ENCODE measurements at places on chromosomes 1 and 21.
A peak's percentile ranks its signal among the peaks of the same experiment; 100 is the strongest.

DNA sequence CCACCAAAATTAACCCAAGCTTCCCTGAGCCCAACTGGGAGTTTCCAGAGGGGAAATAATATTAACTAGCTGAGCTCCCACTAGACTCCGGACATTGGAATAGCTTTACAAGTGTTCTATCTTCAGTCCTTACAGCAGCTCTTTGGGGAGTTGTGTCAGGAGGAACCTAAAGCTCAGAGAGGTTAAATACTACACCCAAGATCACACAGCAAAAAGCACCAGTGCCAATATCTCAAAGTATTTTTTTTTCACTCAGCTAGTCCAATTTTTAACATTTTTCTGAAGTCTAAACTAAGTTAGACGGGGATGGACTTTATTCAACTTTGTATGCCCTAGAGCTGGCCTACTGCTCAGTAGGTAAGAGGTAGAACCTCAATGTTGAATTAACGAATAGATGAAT, 82.5 kb downstream of the ATP1A1 start:
- DNase-seq, result no peak

GRCh38 chr1:40856656-40857302, 5.4 kb downstream of the CITED4 start:
- DNase-seq, result no peak

GRCh38 chr1:219088778-219089557, 84.7 kb upstream of the LYPLAL1 start:
- DNase-seq, result no peak

- no peak for DNase-seq
Measured at GRCh38 chr1:233327651-233328141, at the start of gene MAP3K21. MAP3K21 (plus strand) TSS chr1:233327724; CDS start chr1:233328029, 305 bp downstream.

DNA sequence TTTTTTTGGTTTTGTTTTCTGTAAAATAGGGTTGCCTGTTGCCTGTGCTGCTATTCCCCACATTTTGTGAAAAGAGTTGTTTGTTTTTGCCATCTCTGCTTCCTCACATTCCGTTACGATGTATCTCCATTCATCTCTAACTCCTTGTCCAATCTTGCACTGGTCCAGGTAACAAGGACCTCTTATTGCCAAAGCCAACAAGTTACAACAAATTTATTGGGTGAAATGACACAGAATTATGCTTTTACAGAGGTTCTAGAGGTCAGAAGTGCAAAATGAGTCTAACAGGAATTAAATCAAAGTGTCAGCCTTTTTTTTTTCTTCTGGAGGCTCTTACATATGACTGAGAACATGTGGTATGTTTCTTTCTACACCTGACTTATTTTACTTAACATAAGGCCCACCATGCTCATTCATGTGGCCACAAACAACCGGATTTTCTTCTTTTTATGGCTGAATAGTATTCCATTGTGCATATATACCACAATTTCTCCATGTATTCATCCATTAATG, 787.9 kb upstream of the B3GALT2 start:
- DNase-seq, result no peak

DNA sequence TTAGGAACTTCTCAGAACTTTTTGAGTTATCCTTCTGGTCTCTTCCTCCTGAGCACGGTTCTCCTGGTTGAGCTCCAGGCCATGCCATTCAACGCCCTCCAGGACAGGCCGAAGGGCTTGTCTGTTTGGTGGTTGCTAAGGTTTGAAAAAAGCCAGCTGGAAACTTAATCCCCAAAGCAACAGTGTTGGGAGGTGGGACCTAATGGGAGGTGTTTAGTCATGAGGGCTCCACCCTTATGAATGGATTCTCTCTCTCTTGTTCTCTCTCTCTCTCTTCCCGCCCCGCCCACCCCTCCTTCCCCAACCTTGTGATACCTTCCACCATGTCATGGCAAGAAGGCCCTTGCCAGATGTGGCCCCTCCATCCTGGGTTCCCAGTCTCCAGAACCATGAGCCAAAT, 829 bp downstream of the KCNE1 start:
- DNase-seq, result no peak

- DNase-seq, result no peak
Measured at GRCh38 chr21:44576025-44576420, 2.5 kb downstream of the KRTAP10-4 start.

GRCh38 chr1:116335850-116336624, 37.0 kb upstream of the ATP1A1 start:
- no peak for DNase-seq

DNA sequence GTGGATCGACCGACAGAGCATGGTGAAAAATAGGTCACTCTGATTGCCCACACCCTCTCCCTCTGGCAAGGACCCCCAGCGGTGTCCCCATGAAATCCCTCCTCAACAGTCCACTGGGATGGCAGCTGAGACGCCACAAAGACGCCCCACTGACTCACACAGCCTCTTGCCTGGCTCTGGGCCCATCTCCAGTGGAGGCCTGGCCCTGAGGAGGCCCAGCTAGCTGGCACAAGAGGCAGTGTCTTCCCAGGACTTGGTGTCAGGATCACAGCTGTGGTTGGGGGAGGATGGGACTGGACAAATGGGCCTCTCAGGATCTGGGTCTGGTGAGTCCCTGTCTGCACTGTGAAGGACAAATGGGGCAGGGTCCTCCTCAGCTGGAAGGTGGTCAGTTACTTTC, 4.6 kb downstream of the ALX3 start:
- no peak for DNase-seq

GRCh38 chr21:36030581-36031189, 29.6 kb downstream of the SETD4 start:
- DNase-seq, result no peak

DNA sequence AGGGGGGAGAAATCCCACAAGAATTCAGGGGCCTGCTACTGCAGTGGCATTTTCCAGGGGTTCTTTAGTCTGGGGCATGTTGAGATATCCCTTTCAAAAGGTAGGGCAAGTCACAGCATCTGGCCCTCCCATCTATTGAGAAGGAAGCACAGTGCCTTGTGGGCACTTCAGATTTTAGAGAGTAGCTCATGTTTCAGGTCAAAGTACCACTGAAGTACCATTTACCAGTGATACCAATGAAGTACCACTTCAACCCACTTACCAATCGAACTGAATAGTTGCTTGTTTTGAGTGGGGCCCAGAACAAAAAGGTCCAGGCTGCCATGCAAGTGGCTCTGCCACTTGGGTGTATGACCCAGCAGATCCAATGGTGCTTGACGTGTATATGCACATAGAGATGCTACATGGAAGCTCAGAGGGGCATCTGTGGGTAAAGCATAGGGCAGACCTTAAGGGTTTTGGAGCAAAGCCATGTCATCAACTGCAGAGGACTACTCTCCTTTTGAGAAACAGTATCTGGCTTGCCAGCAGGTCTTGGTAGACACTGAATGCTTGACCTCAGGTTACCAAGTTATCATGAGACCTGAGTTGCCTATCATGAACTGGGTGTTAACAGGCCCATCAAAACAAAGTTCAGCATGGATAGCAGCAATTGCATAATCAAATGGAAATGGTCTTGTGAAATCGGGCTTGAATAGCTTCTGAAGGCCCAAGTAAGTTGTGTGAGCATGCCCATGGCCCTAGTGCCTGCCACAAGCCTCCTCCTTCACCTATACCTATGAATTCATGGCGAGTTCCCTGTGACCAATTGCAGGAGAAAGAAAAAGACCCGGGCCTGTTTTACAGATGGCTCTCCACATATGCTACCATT, 23.5 kb downstream of the PLA2G2D start:
- DNase-seq, result no peak

- peak; percentile 0 for DNase-seq
Measured at GRCh38 chr1:228090613-228091081, 8.1 kb downstream of the ARF1 start.

GRCh38 chr1:232149287-232150201, 480.4 kb downstream of the SIPA1L2 start:
- DNase-seq, result no peak

- DNase-seq, result no peak
Measured at GRCh38 chr1:22850681-22851080, 122.0 kb downstream of the LACTBL1 start.

- no peak for DNase-seq
Measured at GRCh38 chr1:36273024-36273423, 33.1 kb upstream of the SH3D21 start.

DNA sequence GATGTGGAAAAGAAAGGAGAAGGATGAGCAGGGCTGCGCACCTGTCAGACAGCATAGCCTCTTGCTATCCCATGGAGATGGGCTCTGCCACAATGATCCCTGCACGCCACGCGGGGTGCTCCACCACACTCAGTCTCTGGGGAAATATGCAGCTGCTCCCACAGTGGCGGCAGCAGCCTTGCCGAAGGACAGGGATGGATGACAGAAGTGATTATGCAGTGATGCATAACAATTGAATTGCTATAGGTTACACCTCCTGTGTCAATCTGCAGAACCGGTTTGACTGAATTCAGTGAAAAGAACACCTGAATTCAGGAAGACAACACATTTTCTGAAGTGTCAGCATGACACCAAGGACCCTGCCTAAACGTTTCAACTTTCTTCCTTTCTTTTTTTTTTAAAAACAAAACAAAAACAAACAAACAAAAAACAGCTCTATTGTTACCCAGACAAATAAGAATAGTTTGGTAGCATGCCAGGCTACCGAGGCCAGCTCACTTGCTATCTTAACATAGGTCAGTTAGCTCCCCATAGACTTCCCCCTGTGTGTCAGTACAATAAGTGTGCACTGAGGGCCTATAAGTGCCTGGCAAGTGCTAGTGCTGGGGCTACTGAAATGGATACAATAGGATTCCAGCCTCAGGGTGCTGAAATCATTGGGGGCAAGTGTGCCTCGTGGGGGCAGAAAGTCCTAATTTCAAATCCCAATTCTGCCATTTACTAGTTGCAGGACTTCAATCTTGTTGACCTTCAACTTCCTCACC, 127.6 kb upstream of the LMO4 start:
- DNase-seq, result no peak

- DNase-seq, result no peak
Measured at GRCh38 chr1:6414881-6415626, 4.7 kb downstream of the HES2 start.

DNA sequence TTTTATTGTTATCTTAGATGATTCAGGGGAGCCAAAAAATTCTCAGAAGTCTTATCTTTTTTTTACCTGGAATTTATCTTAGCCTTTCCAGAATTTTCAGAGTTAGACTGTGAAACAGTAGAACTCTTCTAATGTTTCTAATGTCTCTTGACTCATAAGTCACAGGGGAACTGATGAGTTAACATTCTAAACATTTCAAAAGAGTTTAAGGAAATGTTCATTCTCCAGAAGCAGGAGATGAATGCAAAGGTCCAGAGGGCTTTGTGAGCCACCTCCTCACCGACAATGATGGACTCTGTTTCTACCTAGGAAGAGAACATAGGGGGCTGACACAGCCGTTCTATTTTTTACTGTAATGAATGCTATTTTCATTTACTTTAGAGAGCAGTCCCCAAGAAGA, 157.5 kb downstream of the BRINP2 start:
- no peak for DNase-seq

DNA sequence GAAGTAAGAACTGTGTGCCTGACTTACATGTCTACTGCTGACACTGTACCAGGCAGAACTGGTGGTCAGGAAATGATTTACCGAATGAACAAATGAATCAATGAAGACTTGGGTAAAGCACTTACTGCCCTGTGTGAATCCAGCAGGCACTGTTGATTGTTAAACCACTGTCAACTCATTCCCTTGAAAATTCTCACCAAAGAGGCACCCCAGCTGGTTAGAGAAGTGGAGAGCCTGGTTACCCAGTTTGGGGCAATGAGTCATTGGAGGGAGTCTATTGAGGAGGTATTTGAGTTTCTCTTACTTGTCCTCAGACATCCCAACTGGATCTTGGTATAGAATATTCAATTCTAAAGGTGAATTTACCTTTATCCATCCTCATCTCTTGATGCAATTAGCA, 34.2 kb downstream of the JUN start:
- no peak for DNase-seq

- no peak for DNase-seq
Measured at GRCh38 chr1:66452982-66453381, 81.0 kb upstream of the SGIP1 start.

DNA sequence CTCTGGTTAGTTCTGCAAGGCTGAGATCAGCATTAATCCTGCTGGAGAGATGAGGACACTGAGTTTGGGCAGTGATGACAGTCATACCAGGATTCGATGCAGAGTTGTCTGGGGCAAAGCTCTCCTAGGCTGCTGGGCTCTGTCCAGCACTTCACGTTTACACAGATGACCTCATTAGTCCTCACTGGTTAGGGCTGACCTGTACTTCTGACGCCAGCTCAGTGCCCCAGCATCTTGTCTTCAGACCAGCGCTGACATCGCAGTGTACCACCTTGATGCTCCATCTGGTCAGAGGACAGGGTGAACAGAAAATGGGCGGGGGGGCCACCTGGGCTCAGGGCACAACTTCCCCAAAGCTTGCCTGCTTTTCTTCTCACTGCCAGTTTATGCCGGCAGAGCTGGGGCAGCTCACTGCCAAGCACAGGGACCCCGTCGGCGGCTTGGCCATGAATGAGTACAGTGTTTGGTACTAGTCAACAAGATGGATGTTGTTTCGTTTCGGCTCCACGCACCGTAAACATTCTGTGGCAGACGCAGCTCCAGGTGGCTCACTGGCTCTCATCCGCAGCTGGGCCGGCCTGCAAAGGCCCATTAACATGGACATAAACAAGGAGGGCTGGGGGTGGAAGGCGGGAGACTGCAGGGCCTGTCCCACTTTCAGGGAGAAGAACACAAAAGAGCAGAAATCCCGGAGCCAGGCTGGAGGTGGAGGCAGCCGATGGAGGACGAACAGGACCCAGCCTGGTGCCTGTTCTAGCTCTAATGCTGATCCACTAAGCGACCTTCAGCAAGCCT, 118.7 kb downstream of the GLIS1 start:
- no peak for DNase-seq

- DNase-seq, result no peak
Measured at GRCh38 chr1:35046730-35047129, 15.0 kb upstream of the ZMYM6 start.

DNA sequence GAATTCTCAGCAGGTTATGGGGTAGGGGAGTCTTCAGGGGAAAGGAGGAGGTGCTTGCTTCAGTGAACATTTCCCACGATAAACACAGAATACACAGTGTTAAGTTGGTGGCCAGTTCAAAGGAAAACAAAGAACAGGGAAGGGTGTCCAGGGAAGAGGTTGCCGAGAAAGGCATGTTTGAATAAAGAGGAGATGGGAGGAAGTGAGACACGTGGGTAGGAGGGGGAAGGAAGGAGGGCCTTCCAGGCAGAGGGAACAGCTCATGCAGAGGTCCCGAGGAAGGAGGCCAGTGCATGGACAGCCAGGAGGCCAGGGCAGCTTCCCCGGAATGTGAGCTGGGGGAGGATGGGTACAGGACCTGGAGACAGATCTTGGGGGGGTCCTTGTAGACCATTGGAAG, 130.3 kb upstream of the TMEM51 start:
- DNase-seq, result no peak

GRCh38 chr1:115230281-115230680, 107.8 kb downstream of the NGF start:
- DNase-seq, result no peak

- DNase-seq, result no peak
Measured at GRCh38 chr1:150017206-150017750, 6.8 kb upstream of the OTUD7B start.

- DNase-seq, result no peak
Measured at GRCh38 chr1:189929501-189930099, 548.1 kb downstream of the BRINP3 start.
